ENCODE measurements at places on chromosomes 6 and 20.

- DNase-seq, result no peak
Measured at GRCh38 chr6:167547751-167548150, 222.9 kb downstream of the TTLL2 start.

- DNase-seq, result no peak
Measured at GRCh38 chr6:107585815-107586435, 96.0 kb downstream of the SOBP start.

GRCh38 chr6:26054781-26055718 lies 32.2 kb upstream of the HFE start:
- peak; percentile 86 for DNase-seq

- no peak for DNase-seq
Measured at GRCh38 chr20:51979226-51979625, 176.9 kb upstream of the SALL4 start.

GRCh38 chr6:69294407-69294806 lies 502.4 kb downstream of the LMBRD1 start:
- DNase-seq, result no peak

- peak; percentile 75 for DNase-seq
Measured at GRCh38 chr20:5153612-5154542, 27.1 kb downstream of the CDS2 start.

DNA sequence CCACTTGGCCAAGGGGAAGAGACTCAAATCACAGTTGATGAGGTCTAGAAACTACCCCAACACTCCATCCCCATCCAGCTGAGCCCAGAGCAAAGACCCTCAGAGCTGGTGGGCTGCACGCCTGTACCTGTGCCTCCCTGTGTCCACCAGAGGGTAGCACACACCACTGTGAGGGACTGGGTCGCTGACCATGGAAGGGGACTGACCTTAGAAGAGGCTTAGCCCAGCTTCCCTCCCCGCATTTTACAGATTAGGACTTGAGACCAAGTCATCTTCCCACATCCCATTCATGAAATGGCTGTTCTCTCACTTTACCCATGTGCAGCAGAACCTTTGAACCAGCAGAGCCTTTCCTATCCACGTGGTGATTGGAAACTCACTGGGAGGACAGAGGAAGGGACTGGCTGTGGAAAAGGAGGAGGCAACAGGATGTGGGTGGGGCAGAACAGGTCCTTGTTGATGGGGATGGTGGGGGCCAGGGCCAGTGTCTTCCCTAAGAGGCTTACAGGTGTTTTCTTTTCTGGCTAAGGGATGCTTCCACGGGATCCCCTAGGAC lies 44.3 kb downstream of the CPXM1 start:
- peak; percentile 40 for DNase-seq

- DNase-seq, result no peak
Measured at GRCh38 chr20:32079655-32080109, 27.6 kb downstream of the HCK start.

- no peak for DNase-seq
Measured at GRCh38 chr6:150347845-150348244, 21.0 kb upstream of the IYD start.

Measured in RWPE1 (cell line).